GM18507 (cell line): ENCODE measurements at places on chromosomes 5 and 9.

DNA sequence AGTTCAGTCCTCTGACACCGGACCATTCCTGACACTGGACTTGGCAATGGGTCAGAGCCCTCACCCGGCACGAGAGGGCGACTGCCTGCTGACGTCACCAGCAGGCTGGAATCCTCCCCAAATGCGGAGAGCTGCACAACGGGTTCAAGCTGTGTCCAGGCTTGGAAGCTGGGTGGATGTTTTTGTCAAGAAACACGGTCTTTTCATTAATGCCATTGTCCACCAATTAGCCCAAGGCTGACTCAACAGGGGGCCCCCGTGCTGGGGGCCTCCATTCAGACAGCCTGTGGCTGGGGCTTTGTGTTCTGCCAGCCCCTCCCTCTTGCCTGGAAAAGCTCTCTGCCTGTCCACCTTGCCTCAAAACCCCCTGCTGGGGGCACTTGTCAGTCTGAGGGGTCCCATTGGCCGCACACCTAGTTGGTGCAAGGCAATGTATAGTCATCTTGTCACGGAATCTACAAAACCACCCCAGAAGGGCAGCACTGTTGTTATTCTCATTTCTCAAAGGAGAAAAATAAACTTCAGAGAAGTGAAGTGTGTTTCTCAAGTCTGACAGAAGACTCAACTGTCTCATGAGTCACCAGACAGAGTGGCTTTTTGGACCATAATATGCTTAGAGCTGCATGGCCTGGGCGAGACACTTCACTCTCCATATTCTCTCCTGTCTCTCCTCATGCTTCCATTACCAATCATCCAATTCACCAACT is 24.6 kb downstream of the NDUFA8 start:
- no peak for DNase-seq

DNA sequence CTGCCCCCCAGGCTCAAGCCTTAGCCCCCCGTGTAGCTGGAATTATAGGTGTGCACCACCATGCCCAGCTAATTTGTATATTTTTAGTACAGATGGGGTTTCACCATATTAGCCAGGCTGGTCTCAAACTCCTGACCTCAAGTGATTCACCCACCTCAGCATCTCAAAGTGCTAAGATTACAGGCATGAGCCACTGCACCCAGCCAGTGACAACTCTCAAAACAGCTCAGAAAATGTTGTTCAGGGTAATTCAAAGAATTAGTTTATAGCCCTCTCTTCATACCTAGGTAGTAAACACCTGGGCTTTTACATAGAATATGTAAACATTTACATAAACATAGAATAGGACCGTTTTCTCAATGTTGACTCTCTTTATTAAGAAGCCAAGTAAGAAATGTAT is 168.7 kb downstream of the ENC1 start:
- no peak for DNase-seq

DNA sequence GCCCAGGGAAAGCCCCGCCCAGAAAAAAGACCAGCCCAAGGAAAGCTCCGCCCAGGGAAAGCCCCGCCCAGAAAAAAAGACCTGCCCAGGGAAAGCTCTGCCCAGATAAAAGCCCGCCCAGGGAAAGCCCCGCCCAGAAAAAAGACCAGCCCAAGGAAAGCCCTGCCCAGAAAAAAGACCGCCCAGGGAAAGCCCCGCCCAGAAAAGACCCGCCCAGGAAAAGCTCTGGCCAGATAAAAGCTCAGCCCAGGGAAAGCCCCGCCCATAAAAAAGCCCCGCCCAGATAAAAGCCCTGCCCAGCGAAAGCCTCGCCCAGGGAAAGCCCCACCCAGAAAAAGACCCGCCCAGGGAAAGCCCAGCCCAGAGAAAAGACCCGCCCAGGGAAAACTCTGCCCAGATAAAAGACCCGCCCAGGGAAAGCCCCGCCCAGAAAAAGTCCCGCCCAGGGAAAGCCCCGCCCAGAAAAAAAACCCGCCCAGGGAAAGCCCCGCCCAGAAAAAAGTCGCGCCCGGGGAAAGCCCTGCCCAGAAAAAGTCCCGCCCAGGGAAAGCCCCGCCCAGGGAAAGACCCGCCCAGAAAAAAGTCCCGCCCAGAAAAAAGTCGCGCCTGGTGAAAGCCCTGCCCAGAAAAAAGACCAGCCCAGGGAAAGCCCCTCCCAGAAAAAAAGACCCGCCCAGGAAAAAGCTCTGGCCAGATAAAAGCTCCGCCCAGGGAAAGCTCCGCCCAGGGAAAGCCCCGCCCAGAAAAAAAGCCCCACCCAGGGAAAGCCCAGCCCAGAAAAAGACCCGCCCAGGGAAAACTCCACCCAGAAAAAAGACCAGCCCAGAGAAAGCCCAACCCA is 11.9 kb downstream of the GRIN1 start:
- peak; percentile 70 for DNase-seq

- DNase-seq: no peak
Measured at GRCh38 chr9:105656131-105656921, 5.9 kb upstream of the TAL2 start.

- DNase-seq: no peak
Measured at GRCh38 chr9:134496413-134497282, 145.0 kb upstream of the COL5A1 start.

DNA sequence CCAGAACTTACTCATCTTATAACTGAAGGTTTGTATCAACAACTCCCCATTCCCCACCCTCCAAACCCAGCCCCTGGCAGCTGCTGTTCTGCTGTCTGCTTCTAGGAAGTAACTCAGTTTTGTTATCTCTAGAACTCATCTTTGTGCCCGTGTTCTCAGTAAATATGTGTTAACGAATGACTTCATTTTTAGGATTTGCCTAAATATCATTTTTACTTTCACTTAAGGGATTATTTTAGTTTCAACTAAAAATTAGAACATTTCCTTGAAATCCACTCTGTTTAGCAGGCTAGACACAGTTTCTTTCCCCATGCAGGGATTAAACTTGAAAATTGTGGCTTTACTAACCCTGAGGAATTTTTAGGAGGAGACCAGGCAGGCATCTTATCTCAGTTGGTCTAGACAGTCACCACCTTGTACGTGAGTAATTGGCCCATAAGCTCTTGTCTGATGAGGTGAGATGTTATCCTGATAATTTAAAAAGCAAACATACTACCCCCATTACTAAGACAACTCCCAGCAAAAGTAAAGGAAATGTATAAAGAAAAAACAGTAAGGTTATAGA is 68.2 kb upstream of the TNFAIP8 start:
- DNase-seq: no peak

GRCh38 chr5:43000111-43000840 is 39.8 kb downstream of the ANXA2R start:
- no peak for DNase-seq

GRCh38 chr5:171055875-171056454 is 194.1 kb downstream of the RANBP17 start:
- no peak for DNase-seq

- no peak for DNase-seq
Measured at GRCh38 chr5:170345971-170346370, 43.2 kb downstream of the KCNMB1 start.

DNA sequence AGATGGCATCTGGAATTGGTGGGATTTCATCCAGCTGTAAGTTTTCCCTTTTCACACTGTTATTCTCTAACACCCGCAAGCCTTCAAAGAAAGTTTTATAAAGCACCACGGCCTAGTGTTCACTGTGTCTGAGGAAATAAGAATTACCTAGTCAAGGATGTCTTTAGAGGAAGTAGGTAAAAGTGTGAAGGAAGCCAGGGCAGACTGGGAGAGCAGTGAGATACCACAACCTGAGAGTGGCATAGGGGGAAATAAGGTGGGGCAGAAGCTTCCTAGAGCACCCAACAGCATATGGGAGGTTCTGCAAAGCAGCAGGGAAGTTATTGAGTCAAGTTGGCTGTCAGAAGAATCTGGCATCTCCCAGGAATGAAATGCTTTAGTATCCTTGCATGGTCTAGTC is 241.2 kb downstream of the CETN3 start:
- no peak for DNase-seq

- no peak for DNase-seq
Measured at GRCh38 chr5:17400724-17401469, 97.1 kb upstream of the TAF11L2 start.

DNA sequence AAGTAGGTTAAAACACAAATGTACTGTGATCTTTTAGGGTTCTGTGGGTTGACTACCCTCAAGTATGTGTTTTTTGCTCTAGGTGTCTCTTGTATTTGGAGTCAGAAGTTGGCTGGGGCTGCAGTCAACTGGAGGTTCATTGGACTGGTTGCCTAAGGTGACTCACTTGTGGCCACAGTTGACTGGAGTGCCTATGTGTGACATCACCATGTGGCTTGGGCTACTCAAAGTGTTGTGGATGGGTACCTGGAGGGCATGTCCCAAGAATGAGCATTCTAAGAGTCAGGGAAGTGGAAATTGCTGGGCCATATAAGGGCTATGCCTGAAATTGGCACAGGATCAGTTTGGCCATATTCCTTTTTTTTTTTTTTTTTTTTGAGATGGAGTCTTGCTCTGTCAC is 27.4 kb downstream of the SNX30 start:
- DNase-seq: no peak

DNA sequence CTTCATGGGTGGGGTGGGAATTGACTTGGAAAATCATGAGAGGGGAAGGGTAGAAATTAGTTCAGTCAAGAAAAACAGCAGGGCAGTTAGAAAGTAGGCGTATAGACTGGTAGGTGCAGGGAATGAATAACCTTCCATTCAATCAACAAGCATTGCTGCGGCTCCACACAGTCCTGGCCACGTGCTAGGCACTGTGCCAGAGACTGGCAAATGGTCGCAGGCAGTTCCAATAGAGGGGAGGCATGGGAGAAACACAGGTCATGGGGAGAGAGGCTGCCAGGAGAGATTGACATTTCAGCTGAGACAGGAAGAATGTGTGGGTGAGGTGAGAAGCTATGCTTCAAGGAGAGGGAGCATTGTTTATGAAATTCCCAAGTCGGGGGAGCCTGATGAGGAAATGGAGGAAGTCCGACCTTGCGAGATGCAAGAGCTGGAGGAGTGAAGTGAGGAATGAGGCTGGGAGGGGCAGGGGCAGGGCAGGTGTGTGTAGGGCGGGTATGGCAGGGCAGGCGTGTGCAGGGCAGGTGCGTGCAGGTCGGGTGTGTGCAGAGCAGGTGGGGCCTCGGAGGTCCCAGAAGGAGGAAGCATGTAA is 54.4 kb upstream of the PPARGC1B start:
- no peak for DNase-seq

- no peak for DNase-seq
Measured at GRCh38 chr5:167247816-167248215, 1043.6 kb upstream of the WWC1 start.

DNA sequence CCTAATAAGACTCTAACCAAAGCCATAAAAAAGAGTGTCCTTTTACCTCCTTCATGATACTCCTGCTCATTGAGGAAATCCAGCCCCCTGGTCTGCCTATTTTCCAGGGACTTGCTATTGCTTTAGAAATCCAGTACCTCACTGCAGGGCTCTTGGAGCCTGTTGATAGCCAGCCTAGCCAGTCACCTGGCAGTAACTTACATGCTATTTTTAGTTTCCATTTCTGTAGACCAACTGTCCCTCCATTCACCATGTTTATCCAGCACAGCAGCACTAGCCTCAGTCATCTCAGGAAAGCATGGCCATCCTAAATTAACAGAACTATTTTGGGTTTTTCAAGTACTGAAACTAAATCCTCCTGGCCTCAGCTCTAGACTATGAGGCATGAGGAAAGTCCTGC is 91.5 kb upstream of the PHF24 start:
- no peak for DNase-seq

GRCh38 chr5:157817387-157817702 is 41.6 kb downstream of the CLINT1 start:
- no peak for DNase-seq

- DNase-seq: no peak
Measured at GRCh38 chr5:60633341-60633740, 66.6 kb downstream of the DEPDC1B start.

DNA sequence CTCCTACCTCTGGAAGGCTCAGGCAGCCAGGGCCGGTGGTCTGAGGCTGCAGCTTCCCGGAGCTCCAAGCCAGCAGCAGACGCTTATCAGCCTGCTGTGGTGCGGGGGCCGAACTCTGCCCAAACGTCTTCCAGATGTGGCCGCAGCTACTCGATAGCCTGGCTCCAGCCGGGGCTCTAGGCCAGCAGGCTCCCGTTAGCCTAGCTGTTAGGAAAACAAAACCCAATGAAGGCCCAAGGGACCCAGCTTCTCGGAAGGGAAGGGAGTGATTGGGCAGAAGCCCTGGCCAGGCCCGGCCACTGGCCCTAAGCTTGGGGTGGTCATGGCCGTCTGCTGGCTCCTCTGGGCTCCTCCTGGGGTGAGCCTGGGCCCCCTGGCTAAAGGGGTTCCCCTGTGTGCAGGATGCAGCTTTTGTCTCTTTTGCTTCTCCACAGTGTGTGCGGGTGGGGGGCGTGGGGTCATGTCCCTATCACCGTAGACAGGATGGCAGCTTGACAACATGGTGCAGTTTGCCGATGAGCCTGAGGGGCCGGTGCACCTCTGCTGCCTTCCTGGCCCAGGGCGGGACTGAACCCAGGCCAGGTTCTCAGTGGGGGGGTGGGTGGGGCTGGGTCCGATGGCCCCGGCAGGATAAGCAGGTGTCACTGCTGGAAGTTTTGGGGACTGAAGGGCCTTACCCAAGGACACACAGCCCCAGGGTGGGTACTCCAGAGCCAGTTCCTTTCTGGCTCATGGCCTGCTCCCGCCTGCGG is 18.7 kb downstream of the MYMK start:
- no peak for DNase-seq

DNA sequence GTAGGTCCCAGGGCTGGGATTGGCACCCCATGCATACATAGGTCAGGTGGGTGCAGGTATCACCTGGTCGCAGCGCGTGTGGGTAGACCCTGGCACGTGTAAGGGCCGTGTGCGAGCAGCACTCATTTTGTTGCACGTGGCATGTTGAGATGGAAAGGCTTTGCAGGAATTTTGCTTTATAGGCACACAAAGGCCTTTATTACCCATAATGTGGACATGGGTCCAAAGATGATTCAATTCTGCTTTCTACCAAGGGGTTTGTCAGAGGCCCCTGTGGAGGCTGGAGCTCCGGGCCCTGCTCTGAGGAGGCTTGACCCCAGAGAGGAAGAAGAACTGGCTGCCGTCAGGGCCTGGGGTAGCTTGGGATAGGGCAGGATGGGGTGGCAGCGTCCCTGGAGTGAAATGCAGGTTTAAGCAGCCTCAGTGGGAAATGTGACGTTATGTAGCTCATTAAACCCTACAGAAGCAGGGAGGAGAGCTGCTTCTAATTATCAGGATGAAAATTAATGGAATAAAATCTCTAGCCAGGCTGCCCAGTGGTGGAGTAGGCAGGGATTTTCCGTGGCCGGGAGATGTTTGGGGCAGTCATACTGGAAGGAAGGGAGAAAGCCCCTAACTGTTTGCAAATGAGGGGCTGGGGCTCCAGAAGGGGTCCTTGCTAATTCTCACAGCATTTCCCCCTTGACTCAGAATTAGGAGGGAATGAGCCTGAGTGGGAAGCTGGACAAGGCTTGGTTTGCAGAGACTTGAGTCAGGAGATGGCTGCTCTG is 103.3 kb upstream of the PITX1 start:
- DNase-seq: no peak

- no peak for DNase-seq
Measured at GRCh38 chr5:1247811-1248210, 22.6 kb downstream of the SLC6A18 start.
